Brain (organoid and tissue), 16 donors: ENCODE measurements at places on chromosomes 4 and X.
A peak's percentile ranks its signal among the peaks of the same experiment; 100 is the strongest.

GRCh38 chr4:93396272-93396671, 432.3 kb upstream of the ATOH1 start:
- no peak for DNase-seq

DNA sequence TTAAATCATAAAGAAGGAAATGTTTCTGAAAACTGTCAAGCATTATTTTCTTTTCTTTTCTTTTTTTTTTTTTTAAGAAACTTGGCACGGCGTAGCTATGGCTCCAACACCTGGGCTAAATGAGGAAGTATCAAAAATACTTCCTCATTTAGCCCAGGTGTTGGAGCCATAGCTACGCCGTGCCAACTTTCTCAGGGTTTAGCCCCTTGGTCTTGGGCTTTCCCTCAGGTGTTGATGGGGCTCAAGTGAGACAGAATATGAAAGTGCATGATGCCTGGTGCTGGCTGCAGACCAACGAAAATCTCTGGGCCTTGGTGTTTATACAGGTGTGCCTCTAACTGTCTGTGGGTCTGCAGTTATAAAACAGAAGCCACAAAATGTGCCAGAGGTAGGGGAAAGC, 132.7 kb downstream of the ARHGAP24 start:
- no peak for DNase-seq

- no peak for DNase-seq
Measured at GRCh38 chr4:71440612-71441011, 101.8 kb downstream of the SLC4A4 start.

DNA sequence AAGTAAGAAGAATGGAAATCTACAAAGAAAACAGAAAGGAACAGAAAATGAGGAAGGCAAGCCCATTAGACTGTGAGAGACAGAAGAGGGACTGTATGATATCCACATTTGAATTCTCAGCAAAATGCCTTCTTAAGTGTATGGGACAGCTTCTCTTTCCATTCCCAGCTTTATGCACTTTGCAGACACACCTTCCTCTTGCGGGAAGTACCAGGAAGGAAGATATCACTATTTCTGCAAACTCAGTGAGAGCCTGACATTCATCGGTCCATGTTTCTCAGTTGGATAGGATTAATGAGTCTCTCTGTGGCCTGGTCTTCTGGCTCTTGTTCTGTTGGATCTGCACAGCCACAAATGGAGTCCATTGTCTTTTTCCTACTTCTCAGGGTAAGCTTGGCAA, 31.6 kb upstream of the DHX15 start:
- no peak for DNase-seq

DNA sequence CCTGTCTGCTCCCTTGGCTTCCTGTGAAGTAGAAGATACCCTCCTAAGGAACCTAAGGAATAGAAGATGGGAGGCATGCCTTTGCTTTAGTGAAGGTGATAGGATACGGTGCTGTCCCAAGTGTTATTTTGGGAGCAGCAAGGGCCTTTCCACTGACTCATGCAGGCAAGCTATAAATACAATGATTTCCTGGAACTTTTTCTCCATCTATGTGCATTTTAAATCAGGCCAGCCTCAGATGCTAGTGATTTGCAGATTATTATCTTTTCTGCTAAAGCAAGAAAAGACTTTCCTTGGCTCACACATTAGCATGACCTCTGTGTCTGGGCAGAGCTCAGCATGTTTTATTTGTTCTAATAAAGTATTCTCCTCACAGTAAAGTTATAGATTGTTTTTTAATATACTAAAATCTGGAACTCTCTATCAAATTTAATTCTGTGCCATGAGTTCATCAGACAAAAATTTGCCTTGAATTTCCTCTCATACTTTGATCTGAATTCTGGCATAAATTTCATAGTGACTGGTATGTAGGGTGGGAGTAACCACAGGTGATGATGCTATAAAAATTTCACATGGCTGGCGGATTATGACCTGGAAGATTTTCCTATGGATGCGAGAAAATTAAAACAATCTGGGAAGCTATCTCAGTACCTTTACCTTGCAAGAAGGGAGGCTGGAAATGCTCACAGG, 131.7 kb downstream of the REPS2 start:
- no peak for DNase-seq

- no peak for DNase-seq
Measured at GRCh38 chrX:39992300-39992699, 105.5 kb downstream of the BCOR start.

GRCh38 chrX:10482261-10482660, 138.1 kb downstream of the MID1 start:
- DNase-seq: peak; percentile 23

DNA sequence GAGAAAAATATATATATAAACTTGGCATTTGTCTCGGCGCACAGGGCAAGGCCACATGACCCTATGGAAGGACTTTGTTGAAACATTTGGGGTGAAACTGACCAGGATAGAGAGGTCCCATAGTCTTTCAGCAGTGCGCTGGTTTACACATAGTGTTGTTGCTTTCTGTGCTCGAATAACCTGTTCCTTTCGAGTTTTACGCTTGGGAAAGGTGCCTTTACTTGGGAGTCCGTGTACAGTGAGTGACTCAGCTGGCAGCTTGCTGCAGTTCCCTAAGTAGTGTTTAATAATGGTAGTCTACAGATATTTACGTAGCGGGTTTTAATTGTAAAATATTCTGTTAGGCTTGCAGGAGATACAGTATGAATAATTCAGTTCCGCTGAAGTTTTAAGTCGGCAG, 578 bp downstream of the APOOL start:
- peak; percentile 15 for DNase-seq

DNA sequence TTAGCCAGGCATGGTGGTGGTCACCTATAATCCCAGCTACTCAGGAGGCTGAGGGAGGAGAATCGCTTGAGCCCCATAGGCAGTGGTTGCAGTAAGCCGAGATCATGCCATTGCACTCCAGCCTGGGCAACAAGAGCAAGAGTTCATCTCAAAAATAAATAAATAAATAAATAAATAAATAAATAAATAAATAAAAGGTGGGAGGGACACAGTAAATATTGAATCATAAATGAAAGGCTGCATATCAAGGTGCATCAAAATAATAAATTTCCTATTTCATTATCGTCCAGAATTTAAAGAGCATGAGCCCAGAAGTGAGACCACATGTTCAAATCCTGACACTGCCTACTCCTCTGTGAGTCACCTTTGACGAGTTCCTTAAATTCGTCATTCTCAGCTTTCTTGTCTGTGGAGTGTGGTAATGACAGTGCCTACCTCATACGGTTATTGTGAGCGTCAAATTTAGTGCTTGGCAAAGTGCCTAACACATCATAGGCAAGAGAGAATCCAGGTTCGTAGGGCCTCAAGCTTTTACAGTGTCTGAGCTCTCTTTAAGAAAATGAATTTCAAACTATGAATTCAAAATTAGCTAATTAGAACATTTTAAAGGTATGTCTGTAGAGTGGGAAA, 49.9 kb downstream of the IL15 start:
- DNase-seq: no peak
